ENCODE measurements at places on chromosomes 6 and 20.

DNA sequence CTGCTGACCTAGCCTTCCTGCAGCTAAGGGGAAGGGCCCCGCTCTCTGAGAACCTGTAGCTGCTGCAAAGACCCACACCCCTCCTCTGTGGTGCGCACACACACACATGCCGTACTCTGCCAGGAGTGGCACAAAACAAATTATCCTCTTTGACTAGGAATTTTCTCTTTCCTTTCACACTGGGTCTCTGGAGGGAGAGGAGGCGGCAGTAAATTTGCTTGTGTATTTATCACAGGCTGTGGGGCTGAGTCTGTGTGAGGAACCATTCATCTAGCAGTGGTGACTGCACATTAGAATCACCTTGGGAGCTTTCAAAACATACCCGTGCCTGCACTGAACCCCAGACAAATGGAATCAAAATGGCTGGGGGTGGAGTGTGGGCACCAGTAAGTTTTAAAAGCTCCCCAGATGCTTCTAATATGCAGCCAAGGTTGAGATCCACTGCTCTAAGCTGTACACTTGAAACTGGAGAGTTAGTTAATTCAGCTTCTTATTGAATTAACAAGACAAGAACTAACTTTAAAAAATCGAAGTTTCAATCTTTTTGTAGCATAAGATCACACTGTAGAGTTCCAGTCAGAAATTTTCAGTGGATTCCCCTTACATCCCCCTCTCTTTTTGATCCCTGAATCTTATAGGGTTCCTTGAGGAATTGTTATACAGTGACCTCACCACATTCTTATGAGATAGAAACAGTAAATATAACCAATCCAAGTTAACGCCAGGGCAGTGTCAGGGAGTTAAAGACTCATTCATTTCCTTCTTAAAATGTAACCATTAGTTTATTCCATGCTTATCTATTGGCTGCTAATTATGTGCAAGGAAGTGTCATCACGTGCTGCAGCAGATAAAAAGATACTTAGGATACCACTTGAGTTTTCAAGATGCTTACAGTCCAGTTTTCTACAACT is 29.8 kb upstream of the GMDS start:
- DNase-seq: peak; percentile 21

DNA sequence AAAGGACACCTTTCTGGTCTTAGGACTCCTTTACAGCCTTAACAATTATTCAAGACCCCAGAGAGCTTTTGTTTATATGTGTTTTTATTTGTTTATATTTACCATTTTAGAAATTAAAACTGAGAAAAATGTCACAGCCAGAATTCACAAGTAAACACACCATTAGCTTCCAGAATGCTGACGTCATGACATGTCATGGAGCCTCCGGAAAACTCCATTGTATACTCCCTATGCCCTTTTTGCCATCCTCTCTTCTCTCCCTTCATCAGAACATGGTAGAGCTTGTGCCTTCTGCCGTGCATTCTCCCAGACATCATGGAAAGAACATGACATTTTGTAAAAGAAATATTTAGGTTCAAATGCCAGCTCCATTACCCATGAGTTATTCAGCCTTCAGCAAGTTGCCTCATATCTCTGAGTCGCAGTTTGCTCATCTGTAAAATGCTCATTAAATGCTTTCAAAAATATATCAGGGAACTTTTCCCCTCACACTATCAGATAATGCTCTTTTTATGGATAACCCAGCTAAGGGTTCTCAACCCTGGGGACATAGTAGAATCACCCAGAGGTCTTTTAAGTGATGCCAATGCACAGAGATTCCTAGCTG is 27.8 kb downstream of the TNFAIP3 start:
- peak; percentile 46 for DNase-seq

DNA sequence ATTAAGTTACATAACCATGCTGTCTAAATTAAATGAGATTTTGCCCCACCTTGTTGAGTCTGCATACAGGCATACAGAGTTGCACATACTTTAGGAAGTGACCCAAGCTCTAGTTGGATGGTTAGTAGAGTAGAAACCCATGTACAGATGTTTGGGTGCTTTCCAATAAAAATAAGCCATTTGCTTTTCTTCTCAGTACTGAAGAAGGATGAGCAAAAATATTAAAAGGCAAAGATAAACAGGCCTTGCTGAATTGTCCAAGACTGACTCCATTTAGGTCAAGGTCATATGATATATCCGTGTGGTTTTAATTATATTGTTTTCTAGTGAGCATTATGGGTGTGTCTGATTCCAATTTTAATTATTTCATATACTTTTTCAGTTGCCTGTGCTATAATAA is 589.4 kb downstream of the RFPL4B start:
- DNase-seq: peak; percentile 62

DNA sequence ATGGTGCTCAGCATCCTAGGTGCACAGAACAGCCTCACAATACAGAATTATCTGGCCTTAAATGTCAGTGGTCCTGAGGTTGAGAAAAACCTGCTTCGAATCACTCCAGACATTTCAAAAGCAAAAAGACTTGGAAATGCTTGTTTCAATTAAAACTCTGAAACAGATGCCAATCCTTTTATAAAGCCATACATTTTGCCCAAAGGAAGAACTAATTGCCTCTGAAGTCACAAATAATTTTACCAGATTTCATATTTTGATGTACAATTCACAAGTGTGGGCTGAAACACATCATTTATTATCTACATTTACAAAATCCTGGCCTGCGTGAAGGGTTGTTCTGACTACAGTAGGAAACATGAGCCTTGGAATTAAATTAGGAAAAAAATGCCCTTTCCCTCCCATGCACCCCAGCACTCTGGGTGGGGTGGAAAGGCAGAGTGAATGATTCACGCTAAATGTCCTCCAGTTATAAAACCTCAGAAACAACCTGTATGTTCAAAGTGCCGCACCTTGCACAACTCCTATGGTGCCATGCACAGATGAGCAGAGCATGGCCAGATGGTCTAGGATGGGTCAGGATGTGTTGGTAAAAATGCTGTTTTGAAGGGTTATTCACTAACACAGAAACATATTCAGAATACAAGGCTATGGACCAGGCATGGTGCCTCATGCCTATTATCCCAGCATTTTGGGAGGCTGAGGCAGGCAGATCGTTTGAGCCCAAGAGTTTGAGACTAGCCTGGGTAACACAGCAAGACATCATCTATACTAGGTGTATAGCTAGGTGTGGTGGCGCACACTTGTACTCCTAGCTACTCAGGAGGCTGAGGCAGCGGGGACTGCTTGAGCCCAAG is 87.0 kb downstream of the ZMYND8 start:
- DNase-seq: no peak

DNA sequence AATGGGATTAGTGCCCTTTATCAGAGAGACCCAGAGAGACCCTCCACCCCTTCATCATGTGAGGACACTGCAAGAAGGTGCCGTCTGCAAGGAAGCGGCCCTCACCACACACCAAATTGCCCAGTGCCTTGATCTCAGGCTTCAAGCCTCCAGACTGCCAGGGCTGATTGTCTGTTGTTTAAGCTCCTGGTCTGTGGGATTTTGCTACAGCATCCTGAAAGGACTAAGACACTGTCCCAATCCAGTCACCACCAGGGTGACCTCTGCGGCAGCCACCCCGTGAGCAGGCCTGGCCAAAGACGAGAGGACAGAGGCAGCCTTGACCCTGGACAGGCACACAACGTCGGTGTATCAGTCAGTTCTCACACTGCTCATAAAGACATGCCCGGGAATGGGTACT is 13.5 kb upstream of the FRMD1 start:
- DNase-seq: no peak

Measured in fibroblast of skin of left biceps (primary cell).